ENCODE measurements at places on chromosomes 1 and 21. TPM values are rescaled to one million over a fixed set of nuclear protein-coding genes. Genes with fewer than 3 reads are reported as not detected.

- DNase-seq = peak; percentile 78
Observed at GRCh38 chr1:207309745-207310273, 11.7 kb upstream of the CD55 start.

DNA sequence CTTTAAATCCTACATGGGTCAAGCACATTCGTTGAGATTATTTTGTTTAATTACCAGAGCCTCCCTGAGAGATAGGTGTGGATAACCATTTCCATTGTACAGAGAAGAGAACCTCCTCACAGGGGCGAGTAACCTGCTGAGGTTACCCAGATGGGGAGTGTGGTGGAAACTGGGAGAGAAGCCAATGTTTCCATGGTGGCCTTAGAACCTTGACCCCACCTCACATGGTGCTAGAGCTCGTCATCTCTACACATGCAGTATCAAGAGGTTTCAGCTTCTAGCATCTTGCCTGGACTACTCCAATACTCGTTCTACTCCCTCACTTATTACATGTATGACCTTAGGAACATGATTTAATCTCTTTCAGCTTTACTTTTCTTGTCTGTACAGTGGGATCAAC, 4.8 kb downstream of the REG4 start:
- no peak for DNase-seq

DNA sequence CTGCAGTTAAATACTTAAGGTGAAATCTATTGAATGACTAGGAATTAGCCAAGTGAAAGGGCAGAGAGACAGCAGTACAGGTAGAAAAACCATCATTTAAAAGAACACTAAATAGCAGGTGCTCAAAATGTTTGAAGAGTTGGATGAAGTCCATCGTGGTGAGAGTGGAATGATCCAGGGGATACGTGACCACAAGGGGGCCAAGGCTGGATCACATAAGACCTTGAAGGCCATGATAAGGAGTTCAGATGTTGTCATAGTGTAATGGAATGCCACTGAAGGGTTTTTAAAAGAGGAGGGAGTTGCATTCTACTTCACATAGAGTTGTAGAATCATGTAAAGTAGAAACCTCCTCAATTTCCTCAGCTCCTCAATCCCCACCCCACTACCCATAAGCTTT, 34.8 kb upstream of the HOOK1 start:
- DNase-seq = no peak

The ERICH3 gene
- not detected for total RNA-seq

- DNase-seq = no peak
Observed at GRCh38 chr1:170009551-170009950, 64.9 kb downstream of the KIFAP3 start.
